Stimulated activated CD4-positive, alpha-beta T cell treated with anti-CD3 and anti-CD28 coated beads, TNF-alpha, amount 100 ng/mL, for 1 hour (primary cell): ENCODE measurements at places on chromosomes 3 and 15.

DNA sequence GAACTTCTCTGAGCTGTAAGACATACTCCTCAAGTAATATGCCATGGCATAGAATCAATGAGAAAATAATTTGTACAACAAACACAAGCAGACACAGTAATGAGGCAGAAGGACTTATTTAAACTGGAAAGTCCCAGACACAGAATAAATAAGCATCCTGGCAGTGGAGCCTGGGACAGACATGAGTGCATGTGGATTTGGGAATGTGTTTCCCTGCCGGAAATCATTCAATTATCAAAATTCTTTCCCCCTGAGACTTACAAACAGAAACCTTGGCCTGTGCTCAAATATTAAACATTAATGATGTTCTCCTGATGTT lies 520.1 kb downstream of the ROBO1 start:
- no peak for DNase-seq

DNA sequence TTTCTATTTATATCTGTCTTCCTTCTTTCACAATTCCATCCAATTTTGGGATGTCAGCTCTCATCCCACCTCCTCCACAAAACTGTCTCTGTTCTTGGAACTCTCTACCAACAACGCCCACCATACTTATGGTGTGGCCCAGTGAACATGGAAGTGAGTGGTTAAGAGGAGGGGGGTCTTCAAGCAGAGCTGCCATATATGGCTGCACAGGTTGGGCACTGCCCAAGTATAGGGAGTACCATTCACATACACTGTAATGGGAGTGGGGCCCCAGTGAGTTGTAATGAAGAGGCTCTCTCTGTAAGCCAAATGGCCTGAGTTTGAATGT lies 7.9 kb upstream of the CAMK1 start:
- DNase-seq: no peak

DNA sequence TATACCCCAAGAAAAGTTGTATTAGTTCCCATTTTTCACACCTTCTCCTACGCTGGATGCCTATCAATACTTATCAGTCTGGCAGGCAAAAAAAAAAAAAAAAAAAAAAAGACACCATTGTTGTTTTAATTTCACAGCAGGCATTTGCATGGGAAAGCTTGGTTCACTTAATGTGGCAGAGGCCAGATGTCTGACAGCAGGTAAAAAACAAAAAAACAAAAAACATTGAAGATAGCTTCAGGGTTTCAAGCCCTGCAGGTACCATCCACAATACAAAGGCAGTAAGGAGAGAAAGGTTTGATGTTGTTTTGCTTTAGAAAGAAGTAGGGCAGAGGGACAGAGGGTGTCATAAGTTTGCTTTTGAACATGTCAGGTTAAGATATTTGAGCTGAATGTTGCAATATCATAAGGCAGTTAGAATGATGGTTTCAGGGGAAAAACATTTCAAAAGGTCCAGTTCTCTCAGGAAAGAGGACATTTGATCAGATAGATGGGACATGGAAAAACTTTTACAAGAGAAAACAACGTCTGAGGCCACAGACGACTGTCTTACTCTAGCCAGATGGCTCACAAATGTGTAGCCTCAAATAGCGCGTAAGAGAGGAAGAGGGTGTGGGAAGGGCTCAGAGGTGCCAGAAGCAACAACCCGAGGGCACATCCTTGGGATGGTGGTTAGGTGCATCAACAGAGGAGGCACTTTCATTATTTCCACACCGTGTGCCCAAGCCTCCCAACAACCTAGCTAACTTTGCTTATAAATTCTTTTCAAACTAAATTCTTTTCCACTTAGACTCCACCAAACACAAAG lies 25.7 kb downstream of the PCOLCE2 start:
- no peak for DNase-seq

DNA sequence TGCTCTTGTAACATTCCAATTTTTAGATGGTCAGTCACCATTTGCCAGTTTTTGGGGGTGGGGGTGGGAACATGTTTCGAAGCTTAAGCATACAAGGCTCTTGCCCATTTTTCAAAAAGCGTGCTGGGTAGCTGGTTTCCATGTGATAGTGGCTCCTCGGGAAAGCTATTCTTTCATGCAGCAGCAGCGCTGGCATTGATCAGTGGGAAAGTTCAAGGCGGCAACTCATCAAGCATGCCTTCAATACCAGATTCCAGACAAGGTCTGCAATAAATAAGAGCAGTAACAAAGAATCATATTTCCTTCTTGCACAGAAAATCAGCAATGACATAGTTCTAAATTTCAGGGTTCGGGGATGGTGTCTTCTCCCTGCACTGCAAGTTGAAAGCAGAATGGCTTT lies 133.5 kb upstream of the ONECUT1 start:
- no peak for DNase-seq

DNA sequence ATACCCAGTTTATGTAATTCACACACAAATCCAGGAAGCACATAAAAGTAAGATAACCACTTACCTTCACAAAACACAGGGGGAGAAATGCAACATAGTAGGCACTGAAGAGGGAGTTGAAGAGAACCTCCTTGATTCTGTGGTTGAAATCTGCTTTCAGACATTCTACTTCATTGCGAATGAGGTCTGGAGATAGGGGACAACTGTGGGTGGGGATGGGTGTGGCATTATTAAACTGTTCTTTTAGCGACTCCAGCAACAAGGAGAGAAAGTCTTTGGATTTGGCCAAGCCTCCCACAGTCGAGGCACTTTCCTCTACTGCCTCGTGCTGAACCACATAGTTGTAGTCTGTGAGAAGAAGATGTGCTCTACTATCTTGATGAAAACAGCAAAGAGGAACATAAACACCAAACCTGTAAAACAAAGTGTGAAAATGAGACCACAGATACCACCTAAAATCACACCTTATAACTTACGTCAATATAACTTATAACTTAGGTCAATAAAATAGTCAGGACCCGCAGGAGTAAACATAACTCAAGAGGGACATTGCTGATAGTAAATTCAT lies 25.6 kb downstream of the TMEM39A start:
- DNase-seq: no peak

- DNase-seq: peak; percentile 46
These were observed 7.6 kb downstream of the ULK3 start for GRCh38 chr15:74835312-74835823.

- no peak for DNase-seq
These were observed 51.6 kb upstream of the BLM start for GRCh38 chr15:90665288-90666134.

DNA sequence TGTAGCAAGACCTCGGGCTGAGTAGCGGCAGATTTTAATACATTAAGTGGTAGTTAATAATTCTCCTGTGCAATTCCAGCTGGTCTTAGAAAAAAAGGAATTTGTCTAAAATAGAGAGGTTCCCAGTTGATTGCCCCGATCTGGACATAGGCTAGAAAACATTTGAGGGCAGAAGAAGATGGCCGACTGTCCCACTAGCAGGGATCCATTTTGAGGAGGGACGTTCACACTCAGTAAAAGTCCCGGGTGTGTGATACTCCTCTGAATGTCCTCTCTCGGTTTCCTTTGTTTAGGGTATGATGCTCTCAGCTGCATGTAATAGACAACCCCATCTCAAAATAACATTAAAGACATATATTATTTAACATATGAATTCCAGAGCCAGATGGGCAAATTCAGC lies 77.9 kb upstream of the OXTR start:
- DNase-seq: no peak

- no peak for DNase-seq
These were observed 4.6 kb upstream of the TRIM71 start for GRCh38 chr3:32813180-32813579.

DNA sequence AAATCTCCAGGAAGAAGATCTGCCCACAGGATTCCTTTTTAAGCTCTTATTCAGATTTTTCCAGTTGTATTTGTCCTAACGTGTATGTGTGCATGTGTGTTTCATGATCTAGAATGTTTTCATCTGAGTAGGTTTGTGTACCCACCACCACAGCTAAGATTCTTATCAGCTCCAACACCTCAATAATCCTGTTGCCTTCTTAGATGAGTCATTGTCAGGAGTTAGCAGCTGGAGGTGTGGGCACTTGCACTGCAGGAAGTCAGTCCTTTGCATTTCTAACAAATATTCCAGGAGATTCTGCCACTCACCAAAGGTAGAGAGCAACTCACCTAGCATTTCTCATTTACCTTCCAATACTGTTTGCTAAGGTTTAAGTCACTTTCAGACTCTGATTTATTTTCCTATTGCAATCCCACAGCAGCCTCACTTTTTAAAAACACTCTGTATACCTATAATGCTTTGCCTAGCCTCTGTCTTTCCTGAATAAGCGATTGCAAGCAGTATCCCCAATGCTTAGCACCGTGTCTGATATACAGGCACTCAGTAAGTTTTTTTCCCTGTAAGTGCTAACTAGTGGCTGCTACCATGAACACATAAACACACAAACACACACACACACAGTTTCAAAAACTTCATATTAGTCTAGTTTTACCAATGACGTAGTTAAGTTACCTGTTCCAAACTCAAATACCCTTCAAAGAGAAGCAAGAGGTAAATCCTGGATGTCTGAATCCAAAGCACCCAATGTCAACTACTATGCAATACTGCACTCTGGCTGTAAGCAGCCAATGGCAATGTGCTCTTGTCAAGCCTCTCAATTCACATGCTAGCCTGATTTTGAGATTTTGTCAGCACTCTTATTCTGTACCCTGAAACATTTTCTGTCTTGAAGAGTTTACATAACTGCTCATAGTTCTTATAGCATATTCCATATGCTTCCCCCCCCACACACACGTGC lies 713.5 kb upstream of the LMCD1 start:
- no peak for DNase-seq

DNA sequence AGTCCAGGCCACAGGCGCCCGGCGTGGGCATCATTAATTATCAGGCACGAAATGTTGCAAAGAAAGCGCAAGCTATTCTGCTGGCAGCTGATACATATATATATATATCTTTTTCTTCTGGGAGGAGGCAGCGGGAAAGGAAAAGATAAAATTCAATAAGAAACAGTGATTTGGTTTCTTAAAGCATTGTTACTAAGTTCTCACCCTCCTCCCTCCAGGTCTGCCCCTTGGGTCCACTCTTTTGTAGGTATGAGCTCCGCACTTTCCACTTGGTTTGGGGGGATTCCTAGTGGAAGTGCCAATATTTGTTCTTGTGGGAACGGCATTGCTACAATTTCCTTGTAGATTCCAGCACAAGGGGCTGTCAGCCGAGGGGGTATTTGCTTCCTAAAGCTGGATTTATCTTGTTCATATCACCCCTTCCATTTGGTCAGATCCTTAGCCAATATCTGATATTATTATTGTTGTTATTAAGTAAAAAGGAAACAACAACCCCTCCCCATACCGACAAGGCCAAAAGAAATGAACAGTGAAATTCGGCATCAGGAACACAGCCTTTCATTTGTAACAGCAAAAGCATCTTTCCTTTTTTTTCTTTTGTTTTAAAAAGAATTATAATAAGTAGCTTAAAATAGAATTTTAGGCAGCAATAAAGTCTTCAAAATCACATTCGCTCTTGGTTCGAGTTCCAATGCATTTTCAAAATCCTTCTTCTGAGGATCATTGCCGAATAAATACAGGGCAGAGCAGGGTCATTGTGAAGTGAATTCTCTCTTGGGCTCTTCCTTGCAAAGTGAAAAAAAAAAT lies 15.6 kb downstream of the ZIC1 start:
- no peak for DNase-seq

DNA sequence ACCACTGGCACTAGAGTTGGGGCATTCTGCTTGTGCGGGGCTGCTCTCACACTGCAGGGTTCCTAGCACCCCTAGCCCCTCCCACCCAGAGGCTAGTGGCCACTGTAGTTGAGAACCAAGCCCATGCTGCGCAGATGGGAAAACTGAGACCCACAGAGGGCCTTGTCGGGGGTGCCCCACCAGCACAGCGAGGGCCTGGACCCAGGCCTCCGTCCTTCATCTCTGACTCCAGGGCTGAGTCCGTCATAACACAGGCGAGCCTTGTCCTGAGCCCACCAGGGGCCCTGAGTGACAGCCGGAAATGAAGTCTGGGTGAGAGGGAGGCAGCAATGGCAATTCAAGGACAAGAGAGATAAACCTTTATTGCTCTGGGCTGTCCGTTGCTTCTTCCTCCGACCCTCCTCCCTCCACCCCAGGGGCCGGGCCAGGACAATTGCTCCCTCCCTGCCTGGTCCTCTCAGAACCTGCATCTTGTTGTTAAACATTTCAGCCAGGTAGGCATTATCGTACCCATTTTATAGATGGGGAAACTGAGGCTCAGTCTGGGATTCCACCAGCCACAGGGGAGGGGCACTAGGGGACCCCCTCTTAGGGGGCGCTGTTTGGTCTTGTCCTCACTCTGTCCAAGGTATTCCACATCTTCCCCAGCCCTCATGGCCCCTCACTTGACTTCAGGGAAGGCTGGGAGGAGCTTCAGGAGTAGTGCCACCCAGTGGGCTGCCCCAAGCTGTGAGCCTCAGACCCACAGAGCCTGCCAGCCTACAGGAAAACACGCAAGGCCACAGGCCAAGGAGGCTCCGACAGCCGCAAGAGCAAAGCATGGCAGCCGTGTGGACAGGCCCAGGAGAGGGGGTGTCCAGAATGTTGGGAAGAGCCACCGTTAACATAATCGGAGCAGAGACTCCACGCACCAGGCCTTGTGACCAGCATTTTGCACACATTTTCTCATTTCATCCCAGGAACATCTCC lies 4.4 kb upstream of the GRIP2 start:
- no peak for DNase-seq

DNA sequence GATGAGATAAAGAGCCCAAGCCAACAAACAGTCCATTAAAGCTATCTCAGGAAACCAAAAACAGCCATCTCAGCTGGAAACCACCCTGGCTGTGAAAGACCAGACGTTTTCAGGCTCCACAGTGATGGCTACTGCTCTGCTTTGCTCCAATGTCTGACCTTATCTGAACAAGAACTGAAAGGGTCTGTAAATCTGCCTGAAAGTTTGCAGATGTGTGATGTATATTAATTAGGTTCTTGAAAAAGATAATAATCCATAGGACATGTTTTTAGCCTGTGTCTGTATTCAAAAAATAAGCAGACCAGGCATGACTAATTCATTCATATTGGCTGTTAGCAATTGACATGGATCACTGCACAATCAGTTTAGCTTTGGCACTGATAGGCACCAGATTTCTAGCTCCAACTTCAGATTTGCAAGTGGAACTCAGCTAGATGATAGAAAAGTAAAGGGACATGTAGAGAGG lies 611.4 kb upstream of the NAALADL2 start:
- no peak for DNase-seq

DNA sequence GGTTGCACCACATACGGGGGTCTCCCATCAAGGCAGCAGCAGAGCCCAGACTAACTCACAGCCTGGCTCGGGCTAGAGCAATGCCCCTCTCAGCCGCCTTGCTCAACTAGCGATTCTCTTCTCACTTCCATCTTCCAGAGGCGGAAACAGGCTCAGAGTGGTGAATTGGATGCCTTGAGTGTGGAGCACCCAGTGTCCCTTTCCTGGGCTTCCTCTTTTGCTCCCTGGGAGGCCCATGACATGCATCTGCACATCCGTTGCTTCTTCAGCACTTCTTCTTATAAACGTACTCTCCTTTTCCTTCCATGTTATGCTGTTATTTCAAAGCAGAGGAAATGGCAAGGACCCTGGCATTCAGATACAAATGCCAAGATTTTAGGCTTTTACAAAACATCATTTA lies 2.1 kb upstream of the IQSEC1 start:
- no peak for DNase-seq

- no peak for DNase-seq
These were observed 200.5 kb downstream of the GOLGA6L6 start for GRCh38 chr15:20340931-20341661.

GRCh38 chr15:88635318-88635717 lies 3.5 kb upstream of the ISG20 start:
- DNase-seq: no peak

GRCh38 chr3:171904829-171905228 lies 61.7 kb downstream of the TMEM212 start:
- no peak for DNase-seq

GRCh38 chr3:188294823-188295487 lies 141.0 kb downstream of the LPP start:
- no peak for DNase-seq

- no peak for DNase-seq
These were observed 25.2 kb upstream of the DOCK3 start for GRCh38 chr3:50649451-50649931.
